Esophagus muscularis mucosa (tissue), 4 donors: ENCODE measurements at places on chromosomes 1 and 21. TPM values are rescaled to one million over a fixed set of nuclear protein-coding genes. Genes with fewer than 3 reads are reported as not detected.

The EVA1C gene
- 72.7 TPM for total RNA-seq

The LZIC gene
- total RNA-seq = 25.4 TPM

The C1orf56 gene
- total RNA-seq = 4.3 TPM

The LRRC71 gene
- total RNA-seq = not detected

The VSIG8 gene
- total RNA-seq = not detected

The SLAMF8 gene
- 4.6 TPM for total RNA-seq

DNA sequence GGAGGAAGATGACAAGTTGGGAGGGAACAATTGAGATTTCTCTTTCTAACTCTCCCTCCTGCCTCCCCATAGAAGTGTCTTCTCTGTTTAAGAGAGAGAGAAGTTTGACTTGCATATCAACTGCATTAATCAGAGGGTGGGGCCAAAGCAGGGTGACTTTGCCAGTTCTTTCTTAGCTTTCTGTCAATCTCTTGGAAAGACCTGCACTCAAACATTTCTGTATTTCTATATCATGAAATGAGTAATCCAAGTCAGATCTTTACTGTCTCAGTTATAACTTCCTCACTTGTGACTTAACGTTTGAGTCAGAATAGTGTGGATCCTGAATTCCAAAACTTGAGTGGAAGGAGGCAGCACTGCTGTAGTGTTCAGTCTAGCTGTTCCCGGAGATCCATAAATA lies 180.8 kb upstream of the KCNK2 start:
- no peak for DNase-seq
- no peaks in the 10 kb centered on the region for H3K36me3 ChIP-seq
- H3K27me3 ChIP-seq = no peaks in the 10 kb centered on the region
- H3K4me1 ChIP-seq = no peaks in the 10 kb centered on the region
- no peak overlapping the region for H3K27ac ChIP-seq
- no peak overlapping the region for H3K4me3 ChIP-seq

- no peaks in the 10 kb centered on the region for H3K27me3 ChIP-seq
- H3K27ac ChIP-seq = no peak overlapping the region
- H3K4me3 ChIP-seq = no peak overlapping the region
- H3K4me1 ChIP-seq = no peaks in the 10 kb centered on the region
- no peaks in the 10 kb centered on the region for H3K36me3 ChIP-seq
Observed at GRCh38 chr1:226093621-226094020, 31.1 kb downstream of the H3-3A start.

DNA sequence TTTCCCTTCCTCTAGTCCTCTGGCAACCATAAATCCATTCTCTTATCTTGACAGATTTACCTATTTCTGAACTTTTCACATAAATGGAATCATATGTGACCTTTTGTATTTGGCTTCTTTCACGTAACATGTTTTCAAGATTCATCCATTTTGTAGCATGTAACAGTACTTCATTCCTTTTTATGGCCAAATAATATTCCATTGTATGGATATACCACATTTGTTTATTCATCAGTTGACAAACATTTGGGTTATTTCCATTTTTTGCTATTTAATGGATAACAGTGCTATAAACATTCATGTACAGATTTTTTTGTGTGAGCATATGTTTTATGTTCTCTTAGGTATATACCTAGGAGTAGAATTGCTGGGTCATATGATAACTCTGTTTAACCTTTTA lies 54.0 kb downstream of the RPAP2 start:
- no peak overlapping the region for H3K4me3 ChIP-seq
- DNase-seq = no peak
- no peaks in the 10 kb centered on the region for H3K27me3 ChIP-seq
- no peaks in the 10 kb centered on the region for H3K4me1 ChIP-seq
- peaks cover 61% of the 10 kb centered on the region for H3K36me3 ChIP-seq
- H3K27ac ChIP-seq = no peak overlapping the region

DNA sequence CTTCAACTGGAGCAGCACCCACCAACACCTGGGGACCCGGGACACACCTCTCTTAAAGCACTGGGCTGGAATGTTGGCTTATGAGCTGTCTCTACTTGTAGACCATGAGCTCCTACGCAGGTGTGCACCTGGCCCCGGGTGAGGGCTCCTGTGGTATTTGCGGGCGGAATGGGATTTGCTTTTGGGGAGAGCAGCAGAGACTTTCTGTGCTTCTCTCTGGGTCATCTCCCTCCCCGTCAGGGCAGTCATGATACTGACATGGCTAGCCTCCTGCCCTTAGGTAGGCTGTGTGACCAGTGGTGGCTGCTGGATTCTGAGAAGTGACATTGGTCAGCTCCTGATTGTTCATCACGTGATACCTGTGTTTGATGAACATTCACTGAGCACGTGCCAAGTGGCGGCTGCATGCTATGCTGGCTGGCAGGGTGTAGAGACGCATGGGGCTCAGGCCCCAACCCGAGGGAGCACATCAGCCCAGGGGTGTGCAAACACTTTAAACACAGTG lies 9.0 kb upstream of the ZBTB21 start:
- H3K4me3 ChIP-seq = no peak overlapping the region
- no peaks in the 10 kb centered on the region for H3K36me3 ChIP-seq

GRCh38 chr1:10001016-10001665 lies 4.1 kb downstream of the RBP7 start:
- no peak for DNase-seq
- peaks cover 25% of the 10 kb centered on the region for H3K27me3 ChIP-seq
- no peak overlapping the region for H3K27ac ChIP-seq
- H3K4me1 ChIP-seq = peaks cover 14% of the 10 kb centered on the region

DNA sequence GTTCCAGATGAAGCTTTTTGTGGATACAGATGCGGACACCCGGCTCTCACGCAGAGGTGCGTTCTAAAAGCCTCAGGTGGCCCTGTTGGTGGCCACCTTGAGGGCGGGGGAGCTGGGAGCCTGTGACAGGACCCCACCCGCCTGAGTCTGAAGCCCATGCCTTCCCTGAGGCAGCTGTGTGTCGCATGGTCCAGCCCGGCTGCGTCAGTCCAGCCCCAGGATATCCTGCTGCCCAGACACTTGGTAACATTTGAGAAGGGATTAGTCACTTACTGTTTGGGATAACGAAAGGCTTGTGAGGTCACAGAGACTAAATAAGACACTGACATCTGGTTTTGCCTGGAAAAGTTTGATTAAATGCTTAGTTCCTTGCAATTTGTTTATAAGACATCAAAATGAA lies 68.9 kb downstream of the UCK2 start:
- H3K36me3 ChIP-seq = peaks cover 6% of the 10 kb centered on the region
- peaks cover 24% of the 10 kb centered on the region for H3K4me1 ChIP-seq
- no peak overlapping the region for H3K4me3 ChIP-seq
- DNase-seq = no peak
- no peaks in the 10 kb centered on the region for H3K27me3 ChIP-seq

DNA sequence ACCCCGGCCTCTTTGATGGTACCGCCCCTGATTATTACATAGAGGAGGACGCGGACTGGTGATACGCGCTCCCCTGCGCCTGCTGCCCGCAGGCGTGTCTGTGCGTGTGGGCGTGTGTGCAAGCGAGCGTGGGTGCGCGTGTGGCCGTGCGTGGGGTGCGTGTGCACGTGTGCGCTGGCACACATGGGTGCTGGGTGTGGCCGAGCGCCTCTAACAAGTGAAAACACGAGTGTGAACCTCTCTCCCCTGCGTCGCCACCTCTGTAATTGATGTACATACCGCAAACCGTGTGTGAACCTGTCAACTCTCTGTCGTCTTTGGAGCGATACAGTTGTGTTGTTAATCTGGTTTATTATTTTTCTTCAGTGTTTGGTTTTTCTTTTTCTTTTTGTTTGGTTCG lies 87.8 kb upstream of the TMEM51 start:
- peaks cover 39% of the 10 kb centered on the region for H3K36me3 ChIP-seq
- DNase-seq = no peak
- H3K4me1 ChIP-seq = no peaks in the 10 kb centered on the region
- H3K4me3 ChIP-seq = no peak overlapping the region
- H3K27me3 ChIP-seq = no peaks in the 10 kb centered on the region
- no peak overlapping the region for H3K27ac ChIP-seq

DNA sequence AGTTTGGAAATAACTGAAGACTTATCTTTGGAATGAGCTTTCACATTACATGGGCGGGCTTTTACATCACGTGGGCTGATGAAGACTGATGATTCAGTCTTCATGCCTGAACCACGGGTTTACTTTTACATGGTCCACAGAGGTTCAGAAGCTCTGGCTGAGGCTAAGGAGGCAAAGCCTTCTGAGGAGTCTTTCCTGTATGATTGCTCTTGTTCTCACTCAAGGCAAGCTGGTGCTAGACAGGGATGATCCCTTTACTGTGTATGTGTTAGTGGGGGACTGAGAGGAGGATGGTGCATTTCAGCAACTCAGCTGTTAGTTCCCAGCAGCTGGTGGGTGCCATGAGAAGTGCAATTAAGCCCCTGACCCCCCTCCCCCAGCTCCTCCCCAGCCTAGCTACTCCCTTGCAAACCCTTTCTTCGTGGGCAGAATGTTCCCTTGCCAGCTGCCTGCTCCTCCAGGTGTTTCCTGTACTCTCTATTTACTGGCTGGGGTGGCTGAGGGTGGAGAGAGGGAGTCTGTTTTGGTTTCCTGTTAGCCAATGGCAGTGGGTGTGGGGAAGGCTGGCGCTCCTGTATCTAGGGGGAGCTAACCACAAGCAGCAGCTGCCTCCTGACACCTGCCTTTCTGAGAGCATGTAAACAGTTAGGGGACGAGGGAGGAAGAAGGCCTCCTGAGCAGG lies 15.4 kb downstream of the BTG2 start:
- no peak overlapping the region for H3K4me3 ChIP-seq
- H3K4me1 ChIP-seq = peaks cover 71% of the 10 kb centered on the region
- H3K36me3 ChIP-seq = no peaks in the 10 kb centered on the region
- no peaks in the 10 kb centered on the region for H3K27me3 ChIP-seq
- no peak for DNase-seq

- no peak overlapping the region for H3K4me3 ChIP-seq
- DNase-seq = no peak
- H3K27me3 ChIP-seq = no peaks in the 10 kb centered on the region
- H3K4me1 ChIP-seq = peaks cover 26% of the 10 kb centered on the region
- no peak overlapping the region for H3K27ac ChIP-seq
Observed at GRCh38 chr21:34517491-34518245, 5.7 kb upstream of the KCNE1 start.

- DNase-seq = no peak
- no peaks in the 10 kb centered on the region for H3K27me3 ChIP-seq
- H3K36me3 ChIP-seq = no peaks in the 10 kb centered on the region
- H3K27ac ChIP-seq = no peak overlapping the region
Observed at GRCh38 chr1:82565546-82565945, 764.8 kb downstream of the ADGRL2 start.

GRCh38 chr1:15731735-15732685 lies 4.0 kb upstream of the SLC25A34 start:
- peaks cover 18% of the 10 kb centered on the region for H3K4me1 ChIP-seq
- H3K36me3 ChIP-seq = peaks cover 82% of the 10 kb centered on the region
- DNase-seq = no peak
- H3K27me3 ChIP-seq = no peaks in the 10 kb centered on the region
- H3K27ac ChIP-seq = no peak overlapping the region
- no peak overlapping the region for H3K4me3 ChIP-seq

DNA sequence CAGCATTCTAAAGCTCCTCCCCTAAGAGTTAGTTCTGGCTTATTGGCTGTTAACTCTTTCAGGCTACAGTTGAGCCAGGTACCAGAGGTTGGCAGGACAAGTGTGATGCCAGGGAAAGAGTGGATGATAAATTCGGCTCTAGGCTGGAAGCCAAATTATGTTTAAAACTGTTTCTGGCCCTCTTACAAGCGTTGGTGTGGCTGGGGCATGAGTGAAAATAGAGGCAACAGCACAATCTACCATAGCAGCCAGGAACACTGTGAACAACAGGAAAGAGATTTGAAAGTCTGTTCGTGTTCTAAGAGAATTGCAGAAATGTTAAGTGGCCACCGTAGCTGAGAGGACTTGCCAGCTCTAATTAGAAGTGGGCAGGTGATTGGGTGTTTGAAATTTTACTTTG lies 84.2 kb downstream of the CDC7 start:
- peaks cover 26% of the 10 kb centered on the region for H3K4me1 ChIP-seq
- H3K27ac ChIP-seq = peak overlapping the region; percentile 23
- no peaks in the 10 kb centered on the region for H3K27me3 ChIP-seq
- no peaks in the 10 kb centered on the region for H3K36me3 ChIP-seq
- H3K4me3 ChIP-seq = no peak overlapping the region

DNA sequence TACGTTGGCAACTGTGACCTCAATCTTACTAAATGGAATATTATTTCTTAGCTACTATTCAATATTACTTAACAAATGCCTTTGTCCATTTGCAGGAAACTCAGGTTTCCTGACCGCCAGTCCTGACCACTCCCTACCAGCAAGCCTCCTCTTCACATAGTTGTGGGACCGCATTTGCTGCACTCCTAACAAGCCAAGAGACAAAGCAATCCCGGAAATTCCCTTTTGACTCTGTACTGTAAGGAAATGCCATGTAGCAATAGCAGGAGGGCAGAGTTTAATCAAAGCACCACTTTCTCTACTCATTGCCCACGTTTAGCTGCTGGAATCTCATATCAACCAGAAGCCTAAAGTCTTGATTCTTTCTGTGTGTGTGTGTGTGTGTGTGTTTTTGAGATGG lies 28.1 kb upstream of the ACBD6 start:
- H3K36me3 ChIP-seq = no peaks in the 10 kb centered on the region
- no peak for DNase-seq
- peaks cover 9% of the 10 kb centered on the region for H3K4me1 ChIP-seq

- no peaks in the 10 kb centered on the region for H3K36me3 ChIP-seq
- H3K27ac ChIP-seq = no peak overlapping the region
- no peak overlapping the region for H3K4me3 ChIP-seq
- no peaks in the 10 kb centered on the region for H3K4me1 ChIP-seq
- H3K27me3 ChIP-seq = no peaks in the 10 kb centered on the region
- peak; percentile 91 for DNase-seq
Observed at GRCh38 chr1:210407207-210407886, 78.6 kb downstream of the HHAT start.

DNA sequence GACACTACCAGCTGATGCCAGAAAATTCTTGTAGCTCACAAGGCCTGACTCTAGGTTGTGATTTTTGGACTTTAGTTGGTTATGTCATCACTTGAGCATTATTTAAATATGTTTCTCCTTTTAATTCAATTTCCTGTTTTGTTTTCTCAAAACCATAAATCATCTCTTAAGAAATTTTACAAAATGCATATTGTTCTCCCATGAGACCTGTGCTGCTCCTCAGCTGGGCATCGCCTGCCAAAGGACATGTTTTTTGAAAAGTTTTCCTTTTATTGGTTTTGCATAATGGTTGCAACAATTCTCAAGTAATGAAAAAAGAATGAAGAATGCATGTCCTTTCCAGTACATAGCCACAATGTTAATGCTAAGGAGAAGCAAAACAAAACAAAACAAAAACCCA lies 204.7 kb upstream of the LYPLAL1 start:
- no peaks in the 10 kb centered on the region for H3K4me1 ChIP-seq
- H3K36me3 ChIP-seq = no peaks in the 10 kb centered on the region
- H3K27ac ChIP-seq = no peak overlapping the region
- no peak overlapping the region for H3K4me3 ChIP-seq
- no peaks in the 10 kb centered on the region for H3K27me3 ChIP-seq
- no peak for DNase-seq

- no peak overlapping the region for H3K4me3 ChIP-seq
- no peaks in the 10 kb centered on the region for H3K4me1 ChIP-seq
- H3K27ac ChIP-seq = no peak overlapping the region
- no peaks in the 10 kb centered on the region for H3K27me3 ChIP-seq
- H3K36me3 ChIP-seq = no peaks in the 10 kb centered on the region
Observed at GRCh38 chr1:212520299-212520698, 87.6 kb downstream of the NENF start.

- no peaks in the 10 kb centered on the region for H3K27me3 ChIP-seq
- H3K4me1 ChIP-seq = peaks cover 8% of the 10 kb centered on the region
- no peak for DNase-seq
- H3K27ac ChIP-seq = no peak overlapping the region
Observed at GRCh38 chr1:79568411-79568810, 561.9 kb upstream of the ADGRL4 start.

- no peak overlapping the region for H3K4me3 ChIP-seq
- no peak overlapping the region for H3K27ac ChIP-seq
- peaks cover 18% of the 10 kb centered on the region for H3K4me1 ChIP-seq
- peaks cover 2% of the 10 kb centered on the region for H3K27me3 ChIP-seq
- no peaks in the 10 kb centered on the region for H3K36me3 ChIP-seq
Observed at GRCh38 chr21:46156378-46156645, 933 bp upstream of the FTCD start.
